ENCODE measurements at places on chromosomes 4 and X.

DNA sequence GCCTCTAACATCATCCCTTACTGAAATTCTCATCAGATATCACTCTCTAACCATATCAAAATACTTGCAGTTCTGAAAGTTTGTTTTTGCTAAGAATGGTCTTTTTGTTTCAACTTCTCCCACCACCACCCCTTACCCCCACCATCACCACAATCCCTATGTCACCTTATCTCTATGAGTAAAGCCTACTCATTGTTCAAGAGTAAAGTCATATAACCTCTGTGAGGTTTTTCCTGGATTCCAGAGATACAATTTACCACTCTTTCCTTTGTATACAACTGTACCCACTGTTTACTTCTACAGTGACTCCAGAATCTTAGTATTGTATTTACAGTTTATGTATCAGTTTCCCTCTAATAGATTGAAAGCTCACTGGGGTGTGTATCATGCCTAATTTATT lies 158.0 kb upstream of the PCDH10 start:
- DNase-seq, result peak; percentile 32

- DNase-seq, result no peak
Observed at GRCh38 chr4:6306299-6306698, 36.6 kb downstream of the WFS1 start.

DNA sequence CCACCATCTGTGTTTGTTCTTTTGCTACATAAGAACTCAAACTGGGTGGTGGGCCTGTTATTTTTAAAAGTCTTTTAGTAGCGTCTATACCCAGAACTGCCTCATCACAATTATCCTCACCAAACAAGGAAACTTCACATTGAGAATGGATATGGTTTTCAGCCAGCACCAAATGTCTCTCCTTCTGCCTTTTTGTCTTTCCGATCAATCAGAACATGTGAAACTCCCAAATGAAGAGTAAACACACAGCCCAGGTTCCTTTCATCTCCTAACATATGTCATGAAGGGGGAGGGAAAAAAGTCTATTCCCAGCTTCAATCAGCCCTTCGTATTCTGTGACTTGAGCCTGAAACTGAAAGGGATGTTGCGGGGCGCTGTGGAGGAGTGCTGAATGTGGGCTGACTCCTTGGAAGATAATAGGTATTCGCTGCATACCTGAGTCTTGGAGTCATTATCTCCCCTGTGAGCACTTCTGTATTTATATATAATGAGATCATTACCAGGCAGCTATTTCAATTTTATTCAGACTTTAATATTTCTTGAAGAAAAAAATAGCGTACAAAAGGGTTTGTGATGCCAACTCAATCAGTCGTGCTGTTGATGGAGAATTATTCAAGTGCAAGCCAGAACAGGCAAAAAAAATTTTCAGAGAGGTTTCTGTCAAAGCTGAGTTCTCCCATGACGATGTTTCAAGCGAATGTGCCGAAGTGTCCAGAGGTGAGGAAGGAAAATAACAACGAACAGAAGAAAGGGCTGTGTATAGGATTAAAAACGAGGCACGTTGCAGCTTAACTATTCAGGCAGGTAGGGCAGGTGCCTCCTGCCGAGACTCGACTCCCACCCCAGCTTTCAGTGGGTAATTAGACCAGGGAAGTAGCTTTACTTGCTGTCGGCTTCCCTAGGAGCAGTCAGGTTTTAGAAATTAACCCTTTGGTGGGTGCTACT lies 163.9 kb upstream of the NOCT start:
- DNase-seq, result no peak

DNA sequence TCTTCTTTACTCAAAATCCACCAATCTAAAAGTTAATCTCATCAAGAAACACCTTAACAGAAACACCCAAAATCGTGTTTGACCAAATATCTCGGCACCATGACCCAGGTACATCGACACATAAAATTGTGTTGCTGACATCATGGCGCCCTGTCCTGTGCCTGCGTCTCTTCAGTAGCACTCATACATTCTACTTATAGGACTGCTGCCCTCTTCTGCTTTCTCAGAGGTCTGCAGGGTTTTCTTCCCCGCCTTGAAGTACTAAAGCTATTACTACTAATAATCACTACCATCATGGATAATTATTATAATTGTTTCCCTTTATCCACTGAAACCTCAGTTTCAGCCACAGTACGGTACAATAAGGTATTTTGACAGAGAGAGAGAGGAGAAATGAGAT lies 1403.1 kb upstream of the TENM3 start:
- DNase-seq, result no peak

DNA sequence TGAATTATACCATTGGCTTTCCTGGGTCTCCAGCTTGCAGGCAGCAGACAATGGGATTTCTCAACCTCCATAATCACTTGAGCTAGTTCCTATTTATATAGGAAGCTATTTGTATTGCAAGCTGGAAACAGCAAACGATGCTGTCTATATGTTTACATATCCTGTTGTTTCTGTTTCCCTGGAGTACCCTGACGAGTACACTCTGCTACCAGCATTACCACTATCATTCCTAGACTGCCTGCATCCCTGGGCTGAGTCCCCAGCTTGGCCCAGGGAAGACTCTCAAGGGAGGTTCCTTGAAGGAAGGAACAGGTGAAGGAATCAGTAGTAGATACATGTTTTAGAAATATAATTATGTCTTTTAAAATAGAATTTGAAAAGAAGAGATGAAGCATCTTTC lies 81.4 kb downstream of the EVC2 start:
- no peak for DNase-seq

DNA sequence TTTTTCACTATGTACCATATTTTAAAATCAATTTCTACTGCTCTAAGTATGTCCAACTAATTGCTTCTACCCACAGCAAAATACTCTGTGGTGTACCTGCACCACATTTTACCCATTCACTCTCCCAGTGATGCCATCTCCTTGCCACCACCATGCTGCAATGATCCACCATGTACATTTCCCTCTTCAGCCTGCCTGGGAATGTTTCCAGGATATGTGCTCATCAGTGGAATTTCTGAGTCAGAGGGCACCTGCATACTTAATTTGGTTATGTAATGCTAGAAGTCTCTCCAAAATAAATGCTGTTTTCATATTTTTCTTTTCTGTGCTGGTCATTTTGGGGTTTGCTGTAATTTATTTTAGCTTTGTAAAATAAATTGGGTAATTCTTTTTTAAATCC lies 33.2 kb upstream of the OCIAD2 start:
- DNase-seq, result peak; percentile 89

- no peak for DNase-seq
Observed at GRCh38 chrX:136626237-136626636, 21.7 kb upstream of the CD40LG start.

DNA sequence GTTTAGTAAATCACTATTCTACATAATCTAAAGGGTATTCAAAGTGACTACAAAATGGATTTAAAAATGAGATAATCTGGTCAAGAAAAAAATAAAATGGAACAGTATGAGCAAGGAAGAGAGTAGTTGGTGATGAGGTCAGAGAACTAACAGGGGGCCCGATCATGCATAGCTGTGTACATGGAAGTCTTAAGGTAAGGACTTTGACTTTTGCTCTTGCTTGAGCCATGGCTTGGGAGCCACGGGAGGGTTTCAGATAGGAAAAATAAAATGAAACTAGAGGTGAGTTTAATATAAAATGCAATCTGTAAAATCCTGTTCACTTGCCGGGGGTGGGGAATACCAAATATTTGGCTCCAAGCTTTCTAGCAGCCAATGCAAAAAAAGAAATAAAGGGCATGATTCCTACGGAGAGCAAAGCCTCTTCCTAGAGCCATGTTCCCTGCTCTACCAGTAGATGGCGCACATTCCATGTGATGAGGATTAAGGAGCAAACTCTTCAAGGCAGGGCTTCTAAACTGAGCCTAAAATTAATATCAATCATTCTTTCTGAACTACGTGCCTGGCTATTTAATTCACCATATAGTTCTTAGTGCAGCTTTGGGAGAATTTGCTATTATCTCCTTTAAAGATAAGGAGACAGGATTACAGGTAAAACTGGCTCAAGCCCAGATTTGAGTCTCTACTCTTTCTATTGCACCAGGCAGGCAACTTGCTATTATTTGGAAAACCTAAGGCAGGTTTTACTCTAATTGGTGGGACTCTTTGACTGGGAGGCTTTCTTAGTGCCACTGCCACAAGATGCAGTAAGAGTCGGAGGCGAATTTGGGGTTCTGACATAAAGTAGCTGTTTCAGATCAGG lies 6.8 kb upstream of the CLCN5 start:
- peak; percentile 73 for DNase-seq

- no peak for DNase-seq
Observed at GRCh38 chrX:135740681-135741149, 27.3 kb downstream of the CT45A1 start.

GRCh38 chr4:27381815-27382214 lies 521.2 kb downstream of the STIM2 start:
- no peak for DNase-seq

- DNase-seq, result peak; percentile 16
Observed at GRCh38 chrX:66074920-66075879, 35.3 kb upstream of the VSIG4 start.

DNA sequence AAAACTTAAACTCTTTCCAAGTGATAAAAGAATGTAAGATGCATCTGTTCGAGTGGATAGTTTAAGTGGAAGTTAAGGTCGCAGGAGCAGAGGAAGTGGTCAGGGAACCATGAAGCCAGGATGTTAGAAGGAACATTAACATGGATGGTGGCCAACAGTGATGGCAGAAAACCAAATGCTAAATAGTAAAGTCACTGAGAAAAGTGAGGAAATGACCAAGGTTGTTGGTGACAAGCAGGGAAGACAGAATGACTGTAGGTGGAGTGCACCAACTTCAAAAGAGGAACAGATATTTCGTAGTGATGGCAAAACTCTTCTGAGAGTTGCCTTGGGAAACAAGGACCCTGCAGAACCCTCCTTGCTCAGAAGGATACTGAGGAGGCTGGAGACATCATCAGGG lies 226.2 kb downstream of the PALLD start:
- DNase-seq, result peak; percentile 74

GRCh38 chrX:96971812-96972211 lies 88.1 kb downstream of the RPA4 start:
- DNase-seq, result no peak

GRCh38 chrX:55450259-55450658 lies 1.7 kb upstream of the MAGEH1 start:
- DNase-seq, result peak; percentile 29

- DNase-seq, result no peak
Observed at GRCh38 chr4:26468283-26468949, 21.9 kb downstream of the CCKAR start.
